ENCODE measurements at places on chromosomes 3 and 15.

GRCh38 chr3:68228856-68229255 lies 574.4 kb upstream of the SUCLG2 start:
- no peak for DNase-seq

DNA sequence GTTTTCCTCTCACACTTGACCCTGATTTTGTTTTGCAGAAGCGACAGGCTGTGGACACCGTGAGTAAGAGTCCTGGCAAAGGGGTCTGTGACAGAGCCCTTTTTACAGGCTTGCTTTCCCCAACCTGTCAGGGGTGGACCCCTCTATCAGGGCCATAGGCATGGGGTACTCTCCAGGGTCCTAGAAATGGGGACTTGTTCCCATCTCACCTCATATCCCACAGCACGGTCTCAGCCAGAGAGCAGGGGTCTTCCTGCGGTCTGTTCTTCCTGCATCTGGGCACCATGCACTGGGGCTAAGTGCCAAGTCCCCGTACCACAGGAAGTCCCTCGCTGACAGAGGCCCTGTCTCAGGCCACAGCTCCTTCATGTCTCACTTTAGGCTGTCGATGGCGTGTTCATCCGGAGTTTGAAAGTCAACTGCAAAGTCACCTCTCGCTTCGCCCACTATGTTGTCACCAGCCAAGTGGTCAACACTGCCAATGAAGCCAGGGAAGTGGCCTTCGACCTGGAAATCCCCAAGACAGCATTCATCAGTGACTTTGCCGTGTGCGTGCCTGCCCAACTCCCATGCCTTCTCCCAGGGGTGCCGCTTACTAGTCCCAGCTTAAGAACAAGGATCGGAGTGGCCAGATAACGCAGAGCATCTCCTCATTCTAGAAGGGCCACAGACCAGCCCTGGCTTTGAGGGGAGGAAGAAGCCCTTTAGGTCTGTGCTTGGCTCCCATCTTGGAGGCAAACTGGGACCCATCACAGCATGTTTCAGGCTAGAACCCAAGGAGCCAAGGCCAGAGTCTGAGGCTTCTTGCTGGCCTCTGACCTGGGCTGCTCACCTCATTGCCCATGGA lies 783 bp downstream of the ITIH1 start:
- no peak for DNase-seq

DNA sequence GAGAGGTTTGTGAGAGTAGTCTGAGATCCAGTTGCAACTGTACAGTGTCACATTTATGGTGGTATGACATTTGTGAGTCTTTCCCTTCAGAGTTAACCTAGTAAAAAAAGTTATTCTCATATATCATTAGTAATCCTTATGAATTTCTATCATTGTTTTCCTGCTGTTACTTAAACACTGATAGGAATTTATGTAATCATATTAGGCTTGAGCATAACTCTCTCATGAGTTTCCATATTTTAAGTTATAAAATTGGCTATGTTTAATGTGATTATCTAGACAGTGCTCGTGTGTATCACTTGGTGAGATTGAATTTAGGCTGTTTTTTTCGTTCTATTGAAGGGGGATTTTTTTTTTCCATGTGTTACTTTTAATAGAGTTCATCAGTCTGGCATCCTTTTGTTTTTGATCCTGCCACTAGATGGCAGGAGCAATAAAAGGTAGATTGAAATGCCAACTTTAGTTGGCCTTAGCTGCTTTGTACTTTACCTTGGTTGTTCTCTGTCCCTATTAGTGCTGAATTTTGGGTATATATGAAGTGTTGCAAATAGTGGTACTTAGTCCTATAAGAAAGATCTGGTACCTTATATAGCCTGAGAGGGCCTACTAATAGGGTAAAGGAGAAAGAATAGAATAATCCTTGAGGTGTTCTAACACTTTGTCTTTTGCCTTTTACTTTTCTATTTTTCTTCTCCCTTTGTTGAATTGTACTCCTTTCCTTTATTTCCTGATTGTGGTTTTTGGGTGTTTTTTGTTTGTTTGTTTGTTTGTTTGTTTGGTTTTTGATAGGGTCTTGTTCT lies 17.9 kb downstream of the STT3B start:
- no peak for DNase-seq

GRCh38 chr15:73403171-73403570 lies 34.4 kb upstream of the HCN4 start:
- DNase-seq, result no peak

GRCh38 chr15:42456971-42457370 lies 34.0 kb downstream of the ZNF106 start:
- DNase-seq, result no peak

DNA sequence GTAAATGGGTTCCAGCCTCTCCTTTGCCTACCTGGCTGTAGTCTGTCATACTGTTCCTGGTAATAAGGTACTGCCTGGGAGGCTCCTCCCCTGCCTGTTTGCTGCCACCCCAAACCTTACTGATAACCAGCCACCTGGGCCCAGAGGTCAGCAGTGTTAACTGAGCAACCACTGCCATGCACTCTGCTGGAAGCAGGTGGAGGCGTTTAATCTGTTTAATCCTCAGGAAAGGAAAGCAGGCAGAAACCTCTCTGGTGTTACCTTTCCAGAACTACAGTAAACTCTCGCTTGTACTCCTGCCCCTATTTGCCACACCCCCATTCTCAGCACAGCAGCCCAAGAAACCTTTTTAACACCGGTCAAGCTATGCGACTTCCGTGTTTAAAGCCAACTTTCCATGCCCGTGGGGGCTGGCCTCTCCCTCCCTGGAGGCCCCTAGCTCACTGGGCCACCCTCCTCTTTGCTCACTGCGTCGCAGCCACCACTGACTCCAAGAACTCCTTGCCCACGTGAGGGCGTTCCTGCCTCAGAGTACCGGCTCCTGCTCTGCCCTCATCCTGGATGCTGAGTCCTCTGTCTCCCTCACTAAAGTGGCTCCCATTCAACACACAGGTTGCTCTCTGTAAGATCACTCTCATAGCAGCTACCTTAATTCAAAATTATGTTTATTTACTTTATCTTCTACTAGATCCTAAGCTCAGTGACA lies 8.3 kb downstream of the BDH1 start:
- DNase-seq, result no peak

DNA sequence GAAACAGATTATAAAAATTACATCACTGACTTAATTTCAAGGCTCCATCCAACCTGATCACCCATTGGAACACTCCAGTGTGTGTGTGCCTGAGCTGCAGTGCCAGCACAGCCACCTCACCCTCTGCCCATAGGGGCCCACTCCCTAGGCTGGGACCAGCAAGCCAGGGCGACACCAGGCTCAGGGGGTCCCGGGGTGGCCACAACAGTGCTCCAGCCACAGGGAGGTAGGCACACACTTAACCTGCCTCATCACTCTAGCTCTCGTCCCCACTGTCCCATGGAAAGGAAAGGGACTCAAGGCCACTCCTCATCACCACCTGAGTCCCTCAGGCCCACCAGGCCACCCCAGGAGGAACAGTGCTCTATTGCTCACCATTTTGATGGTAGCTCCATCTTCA lies 24.9 kb downstream of the ZXDC start:
- no peak for DNase-seq

- no peak for DNase-seq
Measured at GRCh38 chr3:4583416-4583815, 90.3 kb downstream of the ITPR1 start.

- no peak for DNase-seq
Measured at GRCh38 chr15:85749261-85750151, 45.2 kb downstream of the KLHL25 start.

- no peak for DNase-seq
Measured at GRCh38 chr3:90016555-90016954, 909.1 kb downstream of the EPHA3 start.
